ENCODE measurements at places on chromosomes 11 and 22.
A peak's percentile ranks its signal among the peaks of the same experiment; 100 is the strongest.

GRCh38 chr11:36330411-36330810, 34.3 kb downstream of the PRR5L start:
- DNase-seq, result no peak

- peak; percentile 39 for DNase-seq
Observed at GRCh38 chr11:13316528-13316961, 39.0 kb downstream of the BMAL1 start.

- DNase-seq, result peak; percentile 60
Observed at GRCh38 chr11:122100756-122101080, 15.3 kb downstream of the BLID start.

DNA sequence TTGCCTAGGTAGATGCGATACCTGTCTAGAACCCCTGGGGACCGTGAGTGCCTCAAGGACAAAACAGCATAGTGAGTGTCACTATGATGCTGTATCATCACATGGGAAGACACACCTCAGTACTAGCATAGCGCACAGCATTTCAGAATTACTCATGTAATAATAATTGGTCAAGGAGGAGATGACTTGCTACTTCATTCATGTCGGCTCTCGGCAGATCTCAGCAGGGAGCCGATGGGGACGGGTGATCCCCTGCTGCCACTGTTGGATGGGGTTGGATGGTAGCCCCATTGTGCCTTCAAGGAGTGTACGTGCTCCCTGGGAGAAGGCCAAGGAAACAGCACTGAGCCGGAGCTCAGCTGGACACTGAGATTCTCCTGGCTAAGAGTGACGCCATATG, 186.9 kb downstream of the EFCAB6 start:
- no peak for DNase-seq

DNA sequence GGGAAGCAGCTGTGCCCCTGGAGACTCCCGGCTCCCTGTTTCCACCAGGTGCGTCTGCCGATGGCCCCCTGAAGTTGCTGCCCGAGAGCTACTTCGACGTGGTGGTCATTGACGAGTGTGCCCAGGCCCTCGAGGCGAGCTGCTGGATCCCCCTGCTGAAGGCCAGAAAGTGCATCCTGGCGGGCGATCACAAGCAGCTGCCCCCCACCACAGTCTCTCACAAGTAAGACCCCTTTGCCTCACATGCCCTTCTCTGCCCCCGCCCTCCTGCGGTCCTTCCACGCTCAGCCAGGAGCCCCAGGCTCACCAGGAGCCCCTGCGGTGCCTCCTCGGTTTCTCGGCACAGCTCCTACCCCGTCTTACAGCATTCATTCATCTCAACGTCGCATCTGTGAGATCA, 25.4 kb downstream of the IGHMBP2 start:
- no peak for DNase-seq

DNA sequence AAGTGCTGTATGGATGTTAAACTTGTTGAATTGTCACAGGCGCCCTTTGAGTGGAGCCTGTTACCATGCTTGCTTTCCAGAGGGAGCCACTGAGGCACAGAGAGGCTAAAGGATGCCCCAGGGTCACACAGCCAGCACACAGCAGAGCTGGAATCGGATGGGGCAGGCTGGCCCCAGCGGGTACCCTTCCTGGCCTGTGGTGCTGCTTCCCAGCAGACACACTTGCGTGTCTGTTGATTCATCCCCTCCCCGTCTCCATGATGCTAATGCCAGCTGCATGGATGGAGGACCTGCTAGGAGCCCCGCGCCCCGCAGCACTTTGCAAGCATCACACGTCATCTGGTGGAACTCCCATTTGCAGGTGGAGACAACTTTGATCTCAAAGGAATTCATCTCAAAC, 52.4 kb upstream of the SHISAL1 start:
- DNase-seq, result peak; percentile 5

- no peak for DNase-seq
Observed at GRCh38 chr11:65419460-65419771, 3.2 kb upstream of the NEAT1 start.

All from amniotic epithelial cell (primary cell).